ENCODE measurements at places on chromosomes 1 and 21.
A peak's percentile ranks its signal among the peaks of the same experiment; 100 is the strongest.

GRCh38 chr1:8962812-8963530 lies 17.3 kb downstream of the CA6 start:
- peak; percentile 32 for DNase-seq

GRCh38 chr1:69533343-69533742 lies 34.4 kb upstream of the LRRC7 start:
- DNase-seq = no peak

GRCh38 chr1:234018816-234019215 lies 114.3 kb downstream of the SLC35F3 start:
- no peak for DNase-seq

DNA sequence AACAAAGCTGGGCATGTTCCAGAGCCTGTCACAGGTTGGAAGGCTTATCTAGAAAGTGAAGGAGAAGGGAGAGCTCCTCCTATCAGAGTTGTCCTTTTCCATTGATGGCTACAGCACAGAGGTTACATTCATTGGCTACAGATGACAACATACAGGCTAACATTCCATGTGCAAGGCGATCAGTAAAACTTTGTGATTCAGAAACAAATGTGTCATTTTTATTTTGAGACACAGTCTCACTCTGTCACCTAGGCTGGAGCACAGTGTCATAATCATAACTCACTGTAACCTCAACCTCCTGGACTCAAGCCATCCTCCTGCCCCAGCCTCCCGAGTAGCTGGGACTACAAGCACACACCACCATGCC lies 32.6 kb downstream of the TRIM67 start:
- no peak for DNase-seq

DNA sequence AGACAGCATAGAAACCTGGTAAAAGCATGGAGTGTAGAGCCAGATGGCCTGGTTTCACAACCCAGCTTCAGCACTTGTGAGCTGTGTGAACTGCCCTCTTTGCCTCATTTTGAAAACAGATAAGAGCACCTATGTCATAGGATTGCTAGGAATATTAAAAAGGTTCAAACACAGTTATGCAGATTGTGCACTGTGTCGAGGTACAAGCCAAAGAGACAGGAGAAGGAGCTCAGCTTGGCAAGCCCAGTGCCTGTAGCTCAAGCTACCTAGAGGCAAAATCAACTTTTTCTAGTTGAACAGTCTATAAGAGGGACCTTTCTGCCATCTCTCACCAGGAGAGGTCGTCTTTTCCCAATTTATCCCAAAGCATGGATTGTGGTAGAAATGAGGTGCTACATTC lies 5.0 kb downstream of the CHODL start:
- no peak for DNase-seq

DNA sequence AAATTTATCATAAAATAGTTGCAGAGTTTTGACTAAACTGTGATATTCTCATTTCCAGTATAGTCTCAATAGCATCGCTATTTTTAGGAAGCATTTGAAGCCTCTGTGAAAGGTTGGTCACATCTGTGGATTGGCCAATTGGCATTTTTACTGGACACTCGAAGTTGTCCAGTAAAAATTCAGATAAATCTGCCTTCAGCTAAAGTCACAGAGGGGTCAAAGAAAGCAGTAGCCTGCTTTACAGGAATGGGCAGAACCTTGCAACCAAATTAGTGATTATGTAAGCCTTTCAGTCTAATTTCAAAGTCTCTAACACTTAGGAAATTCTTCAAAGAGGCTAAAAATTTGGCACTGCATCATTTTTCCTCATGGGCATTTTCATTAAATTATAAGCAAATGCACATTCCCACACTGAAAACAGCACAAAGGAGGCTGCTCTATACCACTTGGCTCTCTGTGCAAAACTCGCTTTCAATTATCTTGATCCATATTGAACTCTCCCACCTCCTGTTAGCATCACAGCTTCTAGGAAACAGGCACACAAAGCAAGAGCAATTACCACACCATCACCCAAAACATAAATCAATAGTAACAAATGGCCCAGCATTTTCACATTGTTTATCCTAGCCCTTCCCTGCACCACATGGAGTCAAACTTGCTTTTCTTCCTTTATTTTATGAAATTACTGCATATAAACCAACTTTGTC lies 318.5 kb upstream of the DUSP10 start:
- no peak for DNase-seq

GRCh38 chr1:51922040-51922439 lies 43.5 kb upstream of the NRDC start:
- DNase-seq = no peak

DNA sequence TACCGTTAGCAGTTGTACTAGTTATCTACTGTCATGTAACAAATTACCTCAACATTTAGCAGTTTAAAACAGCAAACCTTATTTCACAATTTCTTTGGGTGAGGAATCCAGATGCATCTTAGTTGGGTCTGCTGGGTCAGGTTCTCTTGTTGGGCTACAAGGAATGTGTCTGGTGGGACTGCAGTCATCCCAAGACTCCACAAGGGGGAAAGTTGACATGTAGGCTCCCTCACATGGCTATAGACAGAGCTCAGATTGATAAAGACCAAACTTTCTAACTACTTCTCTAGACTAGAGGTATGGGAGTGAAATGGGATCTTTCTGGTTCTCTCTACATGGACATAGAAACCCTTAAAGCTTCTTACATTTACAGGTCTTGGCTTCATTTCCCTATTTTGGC lies 160.9 kb downstream of the UCK2 start:
- DNase-seq = no peak

DNA sequence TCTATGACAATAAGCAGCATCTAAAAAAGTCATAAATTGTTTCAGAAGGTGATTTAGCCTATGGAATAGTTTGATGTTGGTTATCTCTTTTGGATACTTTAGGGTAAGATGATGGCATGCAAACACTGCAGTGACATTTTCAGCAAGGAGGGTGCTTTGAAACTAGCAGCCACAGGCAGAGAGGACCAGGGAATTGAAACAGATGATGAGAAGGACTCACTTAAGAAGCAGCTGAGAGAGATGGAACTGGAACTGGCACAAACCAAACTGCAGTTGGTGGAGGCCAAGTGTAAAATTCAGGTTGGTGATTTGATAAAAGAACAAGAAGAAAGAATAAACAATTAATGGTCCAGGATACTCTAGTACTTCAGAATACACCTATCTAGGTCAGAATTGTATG lies 11.2 kb upstream of the CACYBP start:
- no peak for DNase-seq

DNA sequence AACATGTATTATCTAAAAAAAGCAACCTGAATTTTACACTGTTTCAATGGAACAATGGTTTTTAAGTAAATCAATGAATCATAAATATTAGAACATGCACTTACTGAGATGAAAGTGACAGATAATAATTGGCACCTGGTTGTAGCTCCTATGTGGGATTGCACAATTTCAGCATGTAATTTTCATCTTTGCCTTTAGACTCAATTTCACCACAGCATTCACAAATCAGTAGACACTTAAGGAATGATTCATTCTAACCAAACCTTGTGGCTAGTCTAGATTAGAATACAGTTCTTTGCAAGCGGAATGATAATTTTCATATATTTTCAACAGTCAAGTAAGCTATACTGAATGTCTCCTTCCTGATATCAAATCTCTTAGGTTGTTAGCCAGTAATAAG lies 853.4 kb downstream of the KCNT2 start:
- DNase-seq = no peak

- DNase-seq = no peak
These were observed 20.7 kb upstream of the STMN1 start for GRCh38 chr1:25926731-25927496.

Measured in nephron progenitor cell (in vitro differentiated cells).